Globus pallidus (tissue), 1 donor: ENCODE measurements at places on chromosomes 16 and 17.

DNA sequence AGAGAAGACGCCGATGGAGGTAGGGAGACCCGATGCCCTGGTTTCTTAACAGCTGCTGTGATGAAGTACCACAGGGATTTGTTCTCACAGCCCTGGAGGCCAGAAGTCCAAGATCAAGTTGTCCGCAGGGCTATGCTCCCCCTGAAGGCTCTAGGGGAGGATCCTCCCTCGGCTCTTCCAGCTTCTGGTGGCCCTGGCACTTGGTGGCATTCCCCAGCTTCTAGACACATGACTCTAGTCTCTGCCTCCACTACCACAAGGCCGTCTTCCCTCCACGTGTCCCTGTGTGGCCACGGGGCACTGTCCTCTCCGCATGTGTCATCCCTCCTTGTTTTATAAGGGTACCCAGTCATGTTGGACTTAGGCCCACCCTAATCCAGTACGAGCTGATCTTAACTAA lies 375.2 kb downstream of the SLC39A11 start:
- no peak for DNase-seq

- no peak for DNase-seq
Measured at GRCh38 chr17:8031261-8031661, 7.6 kb upstream of the ALOX15B start.

DNA sequence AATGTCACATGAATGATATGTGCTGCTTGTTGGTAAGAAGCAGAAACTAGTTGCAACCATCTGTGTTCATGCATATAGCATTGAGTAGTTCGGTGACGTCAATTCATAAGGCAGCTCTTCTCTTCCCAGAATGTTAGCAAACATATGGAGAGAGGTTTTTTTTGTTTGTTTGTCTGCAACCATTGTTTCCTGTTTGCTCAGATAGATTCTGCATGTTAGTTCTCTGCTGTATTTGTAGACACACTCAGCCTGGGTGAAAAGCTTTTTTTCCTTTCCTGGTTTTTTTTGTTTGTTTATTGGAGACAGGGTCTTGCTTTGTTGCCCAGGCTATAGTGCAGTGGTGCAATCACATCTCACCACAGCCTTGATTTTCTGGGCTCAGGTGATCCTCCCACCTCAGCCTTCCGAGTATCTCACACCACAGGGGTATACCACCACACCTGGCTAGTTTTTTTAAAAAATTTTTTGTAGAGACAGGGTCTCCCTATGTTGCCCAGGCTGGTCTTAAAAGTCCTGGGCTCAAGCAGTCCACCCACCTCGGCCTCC lies 16.7 kb downstream of the WSB1 start:
- no peak for DNase-seq

- no peak for DNase-seq
Measured at GRCh38 chr17:44071198-44071520, 624 bp downstream of the G6PC3 start.

- no peak for DNase-seq
Measured at GRCh38 chr17:249236-249993, 68.0 kb upstream of the DOC2B start.

- DNase-seq: no peak
Measured at GRCh38 chr16:54436346-54436745, 149.8 kb upstream of the IRX3 start.

GRCh38 chr17:5365831-5366230 lies 53.6 kb downstream of the NUP88 start:
- DNase-seq: no peak

GRCh38 chr16:4984174-4984990 lies 26.3 kb downstream of the SEC14L5 start:
- DNase-seq: no peak

- DNase-seq: no peak
Measured at GRCh38 chr16:75267631-75268264, 16.3 kb upstream of the BCAR1 start.

GRCh38 chr16:27579087-27579980 lies 29.4 kb downstream of the KATNIP start:
- no peak for DNase-seq

- DNase-seq: no peak
Measured at GRCh38 chr17:37133136-37133535, 184.4 kb downstream of the AATF start.
